ENCODE measurements at places on chromosomes 11 and 22. TPM values are rescaled to one million over a fixed set of nuclear protein-coding genes. Genes with fewer than 3 reads are reported as not detected.

The KRTAP5-7 gene
- polyA plus RNA-seq = not detected

The MTA2 gene
- 32.2 TPM for polyA plus RNA-seq

The NLRX1 gene
- polyA plus RNA-seq = 18.6 TPM

The RCOR2 gene
- 75.9 TPM for polyA plus RNA-seq

The CDC45 gene
- 40.0 TPM for polyA plus RNA-seq

The BLID gene
- not detected for polyA plus RNA-seq

The C22orf31 gene
- polyA plus RNA-seq = not detected

The INTS4 gene
- polyA plus RNA-seq = 24.7 TPM

The NCAM1 gene
- 3.1 TPM for polyA plus RNA-seq

The TANGO2 gene
- polyA plus RNA-seq = 18.2 TPM

The OR4A16 gene
- polyA plus RNA-seq = not detected

The MISFA gene
- polyA plus RNA-seq = 0.51 TPM

The FJX1 gene
- 10.0 TPM for polyA plus RNA-seq

The TMEM191B gene
- polyA plus RNA-seq = 3.5 TPM

The PLAAT3 gene
- polyA plus RNA-seq = 170 TPM

The MMP12 gene
- not detected for polyA plus RNA-seq

The RIMBP3B gene
- 0.02 TPM for polyA plus RNA-seq

The NXPE1 gene
- not detected for polyA plus RNA-seq

The PATE4 gene
- polyA plus RNA-seq = not detected

The IGSF22 gene
- polyA plus RNA-seq = 0.14 TPM

The KCNK4 gene
- not detected for polyA plus RNA-seq

The ABCC8 gene
- polyA plus RNA-seq = 4.9 TPM

The OR8D1 gene
- polyA plus RNA-seq = not detected

The PGA5 gene
- polyA plus RNA-seq = 2.0 TPM

The VSIG2 gene
- 0.35 TPM for polyA plus RNA-seq

The FZD4 gene
- 3.1 TPM for polyA plus RNA-seq

The KCNE3 gene
- 4.1 TPM for polyA plus RNA-seq

The DYNC2H1 gene
- polyA plus RNA-seq = 2.7 TPM

The PRG3 gene
- polyA plus RNA-seq = not detected
